ENCODE measurements at places on chromosomes 7 and 10.

GRCh38 chr7:130366564-130366963 lies 13.7 kb upstream of the CPA1 start:
- no peak for DNase-seq

DNA sequence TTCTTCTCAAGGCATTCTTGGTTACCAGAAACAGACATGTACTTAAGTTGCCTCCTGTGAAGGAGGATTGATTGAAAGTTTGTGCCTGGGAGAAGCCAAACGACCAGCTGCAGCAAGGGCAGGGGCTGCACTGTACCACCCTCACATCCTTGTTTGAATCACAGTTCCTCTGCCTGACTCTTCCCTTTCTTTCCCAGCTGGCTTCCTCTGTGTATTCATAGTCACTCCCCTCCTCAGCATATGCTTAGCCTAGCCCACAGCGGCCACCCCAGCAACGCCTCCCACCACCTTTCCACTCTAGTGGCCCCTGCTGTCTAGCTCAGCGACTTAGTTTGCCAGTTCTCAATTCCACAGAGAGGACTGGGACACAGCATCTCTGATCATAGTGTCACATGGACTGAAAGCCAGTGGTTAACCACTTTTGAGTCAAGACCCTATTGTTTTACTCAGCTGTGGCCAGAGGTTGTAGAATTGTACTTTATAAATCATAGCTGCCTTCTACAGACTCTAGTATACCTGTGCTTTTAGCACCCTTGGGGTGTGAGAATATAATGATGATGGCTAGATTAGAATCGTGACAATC lies 643.0 kb downstream of the SUGCT start:
- no peak for DNase-seq

- no peak for DNase-seq
These were observed 544.4 kb downstream of the DNAJB6 start for GRCh38 chr7:157881048-157881771.

DNA sequence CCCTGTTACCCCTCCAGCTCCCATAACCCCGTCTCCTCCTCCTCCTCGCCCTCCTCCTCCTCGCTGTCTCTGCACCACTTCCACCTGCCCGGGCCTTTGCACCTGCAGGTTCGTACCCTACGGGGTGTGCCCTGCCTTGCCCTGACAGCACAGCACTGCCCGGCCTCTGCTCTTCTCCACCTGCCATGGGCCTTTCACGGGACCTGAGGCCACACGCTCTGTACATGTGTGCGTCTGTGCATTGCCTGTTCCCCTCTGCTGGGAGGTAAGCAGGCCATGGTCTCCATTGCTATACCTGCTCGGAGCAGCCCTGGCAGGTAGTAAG lies 40.0 kb downstream of the MICALL2 start:
- DNase-seq: no peak

DNA sequence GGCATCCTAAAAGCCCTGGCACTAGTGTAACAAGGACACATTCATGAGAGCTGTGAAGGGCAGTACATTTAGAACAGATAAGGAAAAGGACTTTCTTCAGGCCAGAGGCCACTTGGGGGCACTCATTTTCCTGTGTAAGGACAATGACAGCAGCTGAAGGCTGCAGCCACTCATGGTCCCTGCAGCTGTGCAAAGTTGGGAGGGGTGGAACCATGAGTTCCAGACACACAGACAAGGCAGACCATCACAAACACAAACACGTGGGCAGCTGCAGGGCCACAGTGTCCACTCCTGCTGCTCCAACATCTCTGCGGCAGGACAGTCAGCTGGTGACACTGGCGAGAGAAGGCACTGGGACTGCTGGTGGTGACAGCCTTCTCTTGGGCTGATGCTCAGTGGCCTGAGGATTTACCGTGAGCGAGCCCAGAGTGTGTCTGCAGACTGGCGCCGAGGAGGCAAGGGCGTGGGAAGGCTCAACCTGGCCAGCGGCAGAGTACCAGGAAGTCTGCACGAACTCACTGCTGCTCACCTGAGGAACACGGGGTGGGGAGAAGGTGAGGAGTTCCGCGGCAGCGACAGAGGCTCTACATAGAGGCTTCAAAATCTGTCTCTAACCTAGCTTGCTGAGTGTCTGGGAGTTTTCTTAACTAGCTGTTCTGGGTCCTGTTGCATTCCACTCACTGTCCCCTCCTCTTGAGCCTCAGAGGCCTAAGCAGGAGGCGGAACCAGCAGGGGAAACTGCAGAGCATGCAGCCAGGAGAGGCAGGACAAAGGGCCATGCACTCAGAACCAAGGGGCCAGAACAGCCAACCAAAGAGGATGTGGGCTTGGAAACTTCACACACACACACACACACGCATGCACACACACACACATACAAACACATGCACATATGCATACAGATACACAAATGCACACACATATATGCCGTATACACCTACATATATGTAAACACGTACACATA lies 76.5 kb upstream of the DDC start:
- DNase-seq: no peak

DNA sequence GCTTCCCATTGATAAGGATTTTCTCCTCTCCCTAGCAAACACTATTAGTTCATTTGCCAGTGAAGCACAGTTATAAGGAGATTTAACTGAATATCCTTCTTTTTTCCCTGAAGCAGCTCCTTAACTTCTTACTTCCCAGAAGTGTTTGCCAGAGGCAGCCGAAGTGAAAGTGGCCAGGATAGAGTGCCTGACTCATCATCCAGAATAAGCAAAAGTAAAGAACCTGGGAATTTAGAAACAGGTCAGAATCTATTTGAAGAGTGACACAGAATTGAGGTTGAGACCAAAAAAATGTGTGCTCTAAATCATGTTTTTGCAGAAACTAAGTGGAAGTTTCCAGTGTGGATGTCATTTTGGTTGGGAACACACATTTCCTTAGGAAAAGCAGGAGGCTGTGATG lies 249.6 kb upstream of the VWC2 start:
- DNase-seq: no peak

GRCh38 chr7:130147710-130148325 lies 57.4 kb downstream of the TMEM209 start:
- no peak for DNase-seq

GRCh38 chr7:41475801-41476459 lies 227.0 kb downstream of the INHBA start:
- no peak for DNase-seq

DNA sequence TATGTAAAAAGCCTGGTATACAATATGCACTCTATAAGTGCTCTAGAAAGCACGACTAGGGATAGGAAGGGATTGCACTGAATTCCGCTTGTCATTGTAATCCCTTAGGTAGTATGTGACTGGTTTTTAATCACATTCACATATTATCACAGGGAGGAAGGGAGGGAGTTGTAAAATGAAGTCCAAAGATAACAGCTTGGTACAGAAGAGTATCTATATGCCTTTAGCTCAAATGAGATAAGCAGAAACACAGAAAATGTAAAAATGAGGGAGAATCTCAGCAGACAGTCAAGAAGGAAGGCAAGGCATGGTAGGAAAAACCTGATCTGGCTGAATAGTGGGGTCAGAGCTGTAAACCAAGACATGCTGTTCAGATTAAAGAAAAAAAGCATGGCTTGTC lies 63.4 kb downstream of the ABI1 start:
- DNase-seq: no peak

GRCh38 chr10:99372546-99373271 lies 43.6 kb downstream of the CNNM1 start:
- DNase-seq: no peak

DNA sequence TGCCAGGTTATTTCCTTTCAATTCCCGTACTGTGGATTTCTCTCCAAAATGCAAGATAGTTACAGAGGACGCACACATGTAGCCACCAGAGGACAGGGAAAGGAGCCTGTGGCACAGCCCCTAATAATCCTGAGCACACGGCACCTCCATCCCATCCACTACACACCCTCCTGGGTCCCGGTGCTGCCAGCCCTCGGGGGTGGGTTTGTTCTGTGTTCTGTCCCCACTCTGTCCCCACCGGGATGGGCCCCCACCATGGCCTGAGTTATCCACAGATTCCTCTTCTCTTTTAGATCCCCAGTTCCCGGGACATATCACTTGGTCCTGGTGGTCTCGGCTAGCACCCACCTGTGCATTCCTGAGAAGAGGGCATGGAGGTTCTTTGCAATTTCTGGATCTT lies 196.9 kb upstream of the PPP2R2D start:
- no peak for DNase-seq

DNA sequence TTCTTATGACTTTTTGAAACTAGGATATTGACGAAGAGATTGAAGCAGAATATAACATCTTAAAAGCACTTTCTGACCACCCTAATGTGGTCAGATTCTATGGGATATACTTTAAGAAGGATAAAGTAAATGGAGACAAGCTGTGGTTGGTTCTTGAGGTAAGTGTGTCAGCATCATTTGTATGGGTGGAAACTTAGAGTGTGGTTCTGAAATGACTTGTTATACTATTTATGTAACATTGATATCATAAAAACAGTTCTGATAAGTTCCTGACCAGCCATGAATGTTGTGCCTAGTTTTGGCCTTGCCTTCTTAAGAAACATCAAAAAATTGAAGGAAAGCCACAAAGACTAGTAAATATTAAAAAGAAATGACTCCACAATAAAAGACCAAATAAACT lies 20.8 kb downstream of the MYO3A start:
- DNase-seq: no peak

DNA sequence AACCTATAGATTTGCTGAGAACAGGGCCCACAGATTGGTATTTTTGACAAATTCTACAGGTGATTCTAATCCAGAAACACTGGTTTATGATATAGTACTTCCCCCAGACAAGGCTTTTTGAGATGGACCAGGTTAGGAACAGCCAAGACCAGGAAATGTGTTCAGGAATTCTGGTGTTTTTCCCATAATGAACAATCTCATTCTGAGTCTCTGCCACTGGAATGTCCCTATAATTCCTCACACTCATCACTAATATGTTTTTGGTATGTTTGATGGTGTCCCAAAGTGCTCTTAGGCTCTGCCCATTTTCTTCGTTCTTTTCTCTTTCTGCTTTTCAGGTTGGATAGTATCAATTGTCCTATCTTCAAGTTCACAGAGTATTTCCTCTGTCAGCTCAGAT lies 107.2 kb upstream of the IGFBP3 start:
- DNase-seq: no peak

GRCh38 chr10:12833451-12833850 lies 168.1 kb downstream of the CCDC3 start:
- DNase-seq: no peak

GRCh38 chr10:102617041-102617440 lies 27.2 kb upstream of the TRIM8 start:
- DNase-seq: no peak

GRCh38 chr7:45178241-45179225 lies 20.9 kb downstream of the RAMP3 start:
- DNase-seq: no peak

DNA sequence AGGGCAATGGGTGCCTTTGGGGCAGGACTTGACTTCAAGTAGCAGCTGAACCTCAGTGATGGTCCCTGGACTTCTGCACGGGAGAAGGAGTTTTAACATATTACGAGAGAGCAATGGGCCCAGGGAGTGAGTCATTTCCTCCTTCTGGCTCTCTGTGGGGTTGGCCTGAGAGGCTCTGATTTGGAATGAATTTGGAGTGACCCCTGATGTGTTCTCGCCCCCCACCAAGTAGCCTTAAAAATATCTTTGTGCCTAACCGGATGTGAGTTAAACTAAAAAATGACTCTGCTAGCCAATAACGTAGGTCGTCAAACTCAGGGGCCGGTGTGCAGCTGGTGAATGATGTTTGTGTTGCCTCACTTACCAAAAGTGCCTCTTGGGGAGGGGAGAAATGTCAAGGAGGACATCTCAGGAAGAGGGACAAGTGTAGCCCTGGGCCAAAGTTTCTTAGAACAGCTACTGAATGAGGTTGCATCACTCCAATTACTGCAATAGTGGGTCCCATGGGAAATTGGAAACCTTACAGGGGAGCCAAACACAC lies 656.6 kb downstream of the INHBA start:
- DNase-seq: no peak

- no peak for DNase-seq
These were observed 31.9 kb downstream of the ANXA11 start for GRCh38 chr10:80173466-80173865.

- no peak for DNase-seq
These were observed 741 bp downstream of the PRAP1 start for GRCh38 chr10:133347710-133348517.

- no peak for DNase-seq
These were observed 135.5 kb downstream of the SLIT1 start for GRCh38 chr10:97050205-97050745.

DNA sequence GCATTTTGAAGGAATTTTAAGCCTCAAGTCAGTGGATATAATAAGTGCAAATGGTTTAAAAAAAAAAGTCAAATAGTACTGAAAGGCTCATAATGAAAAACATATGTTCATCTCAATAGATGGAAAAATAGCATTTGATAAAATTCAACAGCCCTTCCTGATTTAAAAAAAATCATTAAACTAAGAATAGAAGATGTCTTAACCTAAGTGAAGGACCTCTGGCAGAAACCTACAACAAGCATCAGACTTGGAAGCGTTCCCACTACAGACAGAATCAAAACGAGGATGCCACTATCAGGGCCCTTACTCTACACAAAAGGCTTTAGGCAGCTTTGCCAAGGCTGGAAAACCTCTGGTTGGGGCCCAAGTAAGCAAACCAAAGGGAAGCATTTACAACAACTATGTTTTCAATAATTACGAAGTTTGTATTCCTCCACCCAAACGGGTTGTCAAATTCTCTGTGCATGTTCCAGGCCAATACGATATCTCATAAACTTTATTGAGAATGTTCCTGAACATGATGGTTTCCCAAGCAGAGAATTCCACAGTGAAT lies 45.1 kb downstream of the CYTH3 start:
- DNase-seq: no peak

DNA sequence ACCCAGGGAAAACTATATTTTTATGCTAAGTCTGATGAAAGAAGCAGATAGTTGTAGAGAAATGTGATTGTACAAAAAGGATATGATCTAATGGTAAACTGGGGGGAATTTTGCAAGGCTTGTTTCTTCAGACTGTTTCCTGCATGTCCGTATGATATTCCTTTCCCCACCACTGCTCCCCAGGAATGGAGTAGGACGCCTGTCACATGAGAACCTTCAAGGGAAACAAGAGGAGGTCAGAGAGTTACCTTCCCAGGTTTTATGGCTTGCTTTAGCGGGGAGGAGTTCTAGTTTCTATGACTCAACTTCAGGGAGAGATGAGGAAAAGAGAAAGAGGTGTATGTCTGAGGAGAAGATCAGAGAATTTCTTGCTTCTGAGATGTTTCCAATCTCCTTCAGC lies 16.4 kb upstream of the ITPRID1 start:
- DNase-seq: no peak

DNA sequence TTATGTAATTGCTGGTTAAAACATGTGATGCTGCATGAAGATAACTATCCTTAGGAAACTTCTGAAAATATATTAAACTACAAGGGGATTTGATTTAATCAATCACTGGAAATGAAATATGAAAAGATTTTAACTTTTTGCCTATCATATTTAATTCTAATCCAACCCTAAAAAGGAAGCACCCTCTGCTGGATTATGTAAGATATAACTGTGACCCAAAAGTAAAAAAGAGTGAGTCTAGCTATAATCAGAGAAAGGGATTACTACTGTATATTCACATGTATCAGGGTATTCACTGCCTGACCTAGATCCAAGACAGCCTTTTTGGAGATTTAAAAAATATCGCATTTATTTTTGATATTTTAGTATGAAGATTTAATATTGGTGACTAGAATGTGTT lies 295.5 kb downstream of the MDFIC start:
- no peak for DNase-seq

- DNase-seq: no peak
These were observed 83.9 kb downstream of the CXCL12 start for GRCh38 chr10:44300666-44301649.
